NCI-H1105 (cell line): ENCODE measurements at places on chromosomes 3 and 15.

- DNase-seq: no peak
These were observed 172.1 kb upstream of the IL12A start for GRCh38 chr3:159816512-159816911.

GRCh38 chr15:60414016-60414682, 16.4 kb upstream of the ANXA2 start:
- no peak for DNase-seq

DNA sequence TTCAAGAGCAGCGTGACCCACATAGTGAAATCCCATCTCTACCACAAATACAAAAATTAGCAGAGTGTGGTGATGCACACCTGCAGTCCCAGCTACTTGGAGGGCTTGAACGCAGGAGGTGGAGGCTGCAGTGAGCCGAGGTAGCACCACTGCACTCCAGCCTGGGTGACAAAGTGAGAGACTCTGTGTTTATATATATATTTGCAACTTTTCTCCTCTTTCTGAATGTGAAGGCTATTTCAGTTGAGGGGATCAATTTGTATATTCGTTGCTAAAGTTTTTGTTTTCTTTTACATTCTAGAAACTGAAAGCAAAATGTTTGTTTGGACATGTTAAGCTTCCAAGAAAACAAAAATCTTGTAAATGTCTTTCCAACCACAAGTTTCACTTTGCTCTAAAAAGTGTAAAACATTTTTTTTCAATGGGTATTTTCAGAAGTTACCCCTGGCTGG, 29.8 kb upstream of the FAM98B start:
- no peak for DNase-seq

GRCh38 chr3:11612515-11613188, 31.1 kb downstream of the VGLL4 start:
- no peak for DNase-seq

DNA sequence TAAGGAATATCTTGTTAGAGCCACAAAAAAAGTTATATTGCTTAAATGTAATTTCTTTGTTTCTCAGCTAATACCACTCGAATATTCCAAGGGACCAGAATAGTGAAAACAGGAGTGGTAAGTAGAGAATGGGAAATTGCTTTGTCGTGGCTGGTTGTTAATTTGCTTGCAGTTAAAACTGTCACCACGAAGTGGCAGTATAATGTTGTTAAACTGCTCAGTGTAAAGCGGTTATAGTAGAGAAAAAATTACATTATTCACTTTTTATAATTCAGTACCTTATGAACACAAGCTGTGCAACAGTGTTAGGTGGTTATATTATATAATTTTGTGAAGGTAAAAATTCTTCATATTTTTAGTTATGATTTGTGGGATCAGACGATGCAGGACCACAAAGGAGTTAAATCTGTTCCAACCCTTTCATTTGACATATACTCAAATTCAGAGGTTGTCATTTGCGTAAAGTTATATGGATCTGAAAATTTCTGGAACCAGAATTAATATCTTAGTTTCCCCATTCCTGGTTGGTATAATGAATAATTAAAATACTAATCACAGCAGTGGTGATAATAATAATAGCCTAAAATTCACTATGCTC, 171.8 kb downstream of the FEZF2 start:
- no peak for DNase-seq

DNA sequence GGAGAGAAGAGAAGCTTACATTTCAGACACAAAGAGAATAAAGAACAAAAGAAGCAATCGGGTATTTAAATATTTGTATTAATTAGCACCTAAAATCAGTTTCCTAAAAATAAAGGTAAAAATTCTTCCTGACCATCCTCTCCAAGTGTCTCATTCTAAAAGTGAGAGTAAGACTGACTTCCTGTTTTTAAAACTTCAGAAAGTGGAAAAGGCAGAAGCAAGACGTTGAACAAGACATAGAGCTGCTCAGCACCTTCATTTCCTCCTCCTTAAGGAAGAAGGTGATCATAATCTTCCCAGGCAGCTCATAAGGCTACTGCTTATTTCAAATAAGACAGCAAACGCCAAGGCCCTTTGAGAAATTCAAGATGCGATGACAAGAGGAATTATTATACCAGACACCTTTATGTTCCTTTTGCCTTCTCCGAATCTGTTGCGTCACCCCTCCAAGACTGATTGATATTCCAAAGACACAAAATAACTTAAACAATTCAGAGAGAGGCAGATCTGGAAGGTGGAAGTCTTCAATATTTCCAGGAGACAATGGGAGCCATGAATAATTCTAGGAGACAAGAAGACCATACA, 238.8 kb upstream of the TLE3 start:
- no peak for DNase-seq

GRCh38 chr3:57133157-57133556, 32.0 kb downstream of the IL17RD start:
- DNase-seq: no peak

DNA sequence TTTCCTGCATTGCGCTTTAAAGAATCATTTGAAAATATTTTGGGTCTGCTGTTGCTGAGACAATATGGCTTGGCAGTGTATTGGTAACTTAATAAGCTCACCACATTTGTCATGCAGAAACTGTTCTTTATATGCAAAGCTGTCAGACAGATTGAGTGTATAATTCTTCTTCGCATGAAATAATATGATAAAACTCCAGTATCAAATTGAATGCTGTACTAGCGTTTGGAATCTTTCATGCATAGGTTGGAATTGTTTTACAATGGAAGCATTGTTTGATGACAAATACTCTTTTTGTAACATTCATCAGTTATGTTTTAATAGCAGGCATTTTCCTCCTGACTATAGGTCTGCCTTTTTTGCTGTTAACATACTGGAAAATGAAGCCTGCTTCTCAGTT, 53.8 kb downstream of the RBMS3 start:
- DNase-seq: no peak

DNA sequence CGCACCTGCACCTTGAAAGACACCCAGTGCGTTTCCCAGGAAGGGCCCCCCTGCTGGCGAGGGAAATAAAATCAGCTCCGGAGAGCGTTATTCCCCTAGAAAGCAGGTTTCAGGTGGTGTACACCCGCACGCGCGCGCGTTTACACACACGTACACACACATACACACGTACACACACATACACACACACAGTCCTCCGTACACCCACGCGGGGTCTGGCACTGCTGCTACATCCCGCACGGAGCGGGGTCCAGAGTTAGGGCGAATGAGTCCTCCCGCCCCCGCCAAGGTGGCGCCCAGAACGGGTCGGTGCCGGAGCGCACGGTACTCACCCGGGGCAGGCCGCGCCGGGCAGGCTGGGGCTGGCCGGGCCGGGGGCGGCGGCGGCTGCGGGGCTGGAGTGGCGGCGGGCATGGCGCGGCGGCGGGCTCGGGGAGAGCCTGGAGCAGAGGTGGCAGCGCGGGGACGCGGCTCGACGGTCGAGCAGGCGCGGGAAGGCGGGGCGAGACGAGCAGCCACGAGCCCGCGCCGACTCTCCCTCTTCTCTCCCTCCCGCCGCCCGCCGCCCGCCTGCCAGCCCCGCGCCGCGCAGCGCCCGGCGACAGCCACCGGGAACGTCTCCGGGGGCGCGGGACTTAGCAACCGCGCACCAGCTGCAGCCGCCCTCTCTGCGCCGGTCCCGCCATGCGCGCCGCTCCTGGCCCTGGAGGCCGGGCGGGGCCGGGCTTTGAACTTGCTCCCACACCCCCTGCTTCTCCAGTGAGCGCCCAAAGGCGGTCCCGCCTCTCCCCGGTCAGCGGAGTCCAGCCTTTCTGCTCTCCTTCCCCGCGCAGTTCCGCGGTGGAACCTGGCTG, at the start of gene DCLK3:
DCLK3 (minus strand) TSS at position 704 of the 854 bp plus-strand sequence; CDS start at position 414, 290 bp downstream.
- no peak for DNase-seq

DNA sequence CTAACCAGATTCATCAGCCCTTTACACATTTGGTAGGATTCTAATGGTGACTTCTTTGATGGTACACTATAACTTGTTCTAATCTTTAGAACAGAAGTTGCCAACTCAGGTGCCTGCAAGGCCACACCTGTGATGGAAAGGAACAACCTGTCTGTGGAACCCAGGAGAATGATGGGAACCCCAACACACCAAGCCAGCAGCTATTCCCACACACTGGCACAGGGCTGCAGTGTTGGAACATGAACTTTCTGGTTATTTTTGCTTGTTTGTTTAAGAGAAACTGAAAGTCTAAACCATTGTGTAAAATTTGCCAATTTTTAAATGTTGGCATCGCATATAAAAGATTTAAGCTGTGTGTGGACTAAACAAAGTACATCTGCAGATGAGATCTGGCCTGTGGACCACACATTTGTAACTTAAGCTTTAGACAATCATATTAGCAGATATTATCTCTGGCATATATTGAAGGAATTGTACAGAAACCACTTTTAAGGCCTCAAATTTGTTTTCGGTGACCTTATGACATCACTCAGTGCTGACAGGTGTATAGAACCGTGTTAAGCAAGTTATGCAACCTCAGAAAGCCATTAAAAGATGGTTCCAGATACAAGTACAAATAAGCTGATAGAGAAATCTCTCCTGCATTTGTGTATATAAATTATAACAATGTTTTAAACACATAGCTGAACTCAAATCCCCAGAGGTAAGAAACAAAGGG, 242.9 kb downstream of the SLC9A9 start:
- no peak for DNase-seq

- DNase-seq: no peak
These were observed 177.9 kb downstream of the OSBPL10 start for GRCh38 chr3:31802981-31803740.

DNA sequence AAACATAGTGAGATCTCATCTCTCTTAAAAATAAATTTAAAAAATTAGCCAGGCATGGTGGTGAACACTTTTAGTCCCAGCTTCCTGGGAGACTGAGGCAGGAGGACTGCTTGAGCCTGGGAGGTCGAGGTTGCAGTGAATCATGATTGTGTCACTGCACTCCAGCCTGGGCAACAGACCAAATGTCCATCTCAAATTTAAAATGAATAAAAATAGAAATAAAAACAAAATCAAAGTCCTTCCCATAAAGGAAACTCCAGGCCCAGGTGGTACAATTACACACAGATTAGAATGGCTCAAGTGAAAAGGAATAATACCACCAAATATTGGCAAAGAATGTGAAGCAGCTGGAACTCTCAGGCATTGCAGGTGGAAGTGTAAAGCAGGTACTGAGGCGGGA, 19.3 kb upstream of the ATP10A start:
- DNase-seq: no peak

DNA sequence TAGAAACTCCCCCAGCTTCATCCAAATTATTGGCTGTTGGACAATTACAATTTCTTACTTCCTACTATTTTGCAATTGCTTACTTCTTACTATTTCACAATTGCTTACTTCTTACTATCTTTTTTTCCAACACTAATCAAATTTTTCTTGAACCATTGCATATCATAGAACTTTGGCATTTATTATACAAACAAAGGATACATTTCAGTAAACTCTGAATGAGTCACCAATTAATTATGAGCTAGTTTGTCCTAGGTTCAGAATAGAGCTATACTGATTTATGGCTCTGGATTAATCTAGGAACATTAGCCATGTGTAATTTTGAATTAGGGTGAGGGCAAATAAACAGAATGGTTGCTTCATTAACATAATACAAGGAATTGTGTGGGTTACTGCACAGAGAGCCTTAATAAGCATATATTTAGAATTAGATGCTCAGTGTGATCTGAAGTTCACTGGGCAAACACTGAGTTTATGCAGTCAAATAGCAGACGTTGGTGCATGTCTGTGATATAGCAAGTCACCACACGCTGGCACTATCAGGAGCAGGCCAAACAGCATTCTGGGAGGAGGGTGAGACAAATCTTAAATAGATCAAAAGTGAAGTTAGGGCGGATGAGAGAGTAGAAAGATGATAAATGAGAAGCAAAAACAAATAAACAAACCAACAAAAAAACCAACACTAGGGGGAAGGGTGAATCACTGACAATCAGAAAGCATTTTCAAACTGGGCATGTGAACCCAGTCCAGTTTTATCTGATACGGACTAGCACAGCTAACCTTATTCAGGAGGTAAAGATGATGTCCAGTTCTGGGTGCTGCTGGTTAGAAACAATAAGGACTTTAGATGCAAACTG, 21.5 kb downstream of the GABRR3 start:
- DNase-seq: no peak

GRCh38 chr3:177093966-177094365, 103.3 kb downstream of the TBL1XR1 start:
- no peak for DNase-seq

- DNase-seq: peak; percentile 18
These were observed 35.2 kb downstream of the SLC6A20 start for GRCh38 chr3:45760878-45761711.

GRCh38 chr15:42691770-42692169, 45.2 kb downstream of the CDAN1 start:
- DNase-seq: no peak

DNA sequence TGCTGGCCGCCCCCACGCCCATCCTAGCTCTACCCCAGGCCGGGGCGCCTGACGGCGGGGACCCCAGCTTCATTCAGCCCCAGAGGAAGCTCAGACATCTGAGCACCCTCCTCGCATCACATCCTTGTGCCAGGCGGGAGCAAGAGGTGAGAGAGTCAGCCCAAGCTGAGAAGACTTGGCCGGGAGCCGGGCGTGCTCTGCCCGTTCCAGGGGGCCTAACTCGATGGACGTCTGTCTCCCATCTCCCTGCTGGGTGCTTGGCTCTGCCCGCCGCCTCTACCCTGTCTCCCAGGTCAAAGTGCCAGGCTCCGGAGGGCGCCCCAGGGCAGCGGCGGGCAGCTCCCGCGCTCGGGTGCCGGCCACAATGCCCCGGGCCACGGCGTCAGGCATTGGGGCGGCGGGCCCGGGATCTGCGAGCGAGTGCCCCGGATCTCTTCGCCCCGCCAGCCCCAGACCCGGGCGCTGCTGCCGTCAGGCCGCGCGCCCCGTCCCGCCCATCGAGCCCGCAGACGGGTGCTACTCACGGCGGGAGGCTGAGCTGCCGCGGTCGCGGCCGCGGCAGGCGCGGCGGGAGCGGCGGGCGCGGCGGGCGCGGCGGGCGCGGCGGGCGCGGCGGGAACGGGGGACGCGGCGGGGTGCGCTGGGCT, 388 bp downstream of the DAPK2 start:
- no peak for DNase-seq

- DNase-seq: no peak
These were observed 33.2 kb downstream of the ITGB5 start for GRCh38 chr3:124854009-124854408.

- no peak for DNase-seq
These were observed 376.4 kb downstream of the CNTN6 start for GRCh38 chr3:1469248-1469647.

GRCh38 chr15:58546635-58547627, 115.1 kb downstream of the LIPC start:
- DNase-seq: no peak

- no peak for DNase-seq
These were observed 22.1 kb downstream of the GABRR3 start for GRCh38 chr3:98012979-98013378.

GRCh38 chr3:109631897-109632296, 294.6 kb upstream of the DPPA4 start:
- no peak for DNase-seq

- no peak for DNase-seq
These were observed 132.7 kb upstream of the SLC2A2 start for GRCh38 chr3:171159024-171159821.
